ENCODE measurements at places on chromosomes 4 and X.

- DNase-seq, result no peak
Observed at GRCh38 chr4:109699553-109700225, 3.6 kb downstream of the CASP6 start.

GRCh38 chrX:24748196-24748595 is 54.5 kb downstream of the POLA1 start:
- DNase-seq, result no peak

DNA sequence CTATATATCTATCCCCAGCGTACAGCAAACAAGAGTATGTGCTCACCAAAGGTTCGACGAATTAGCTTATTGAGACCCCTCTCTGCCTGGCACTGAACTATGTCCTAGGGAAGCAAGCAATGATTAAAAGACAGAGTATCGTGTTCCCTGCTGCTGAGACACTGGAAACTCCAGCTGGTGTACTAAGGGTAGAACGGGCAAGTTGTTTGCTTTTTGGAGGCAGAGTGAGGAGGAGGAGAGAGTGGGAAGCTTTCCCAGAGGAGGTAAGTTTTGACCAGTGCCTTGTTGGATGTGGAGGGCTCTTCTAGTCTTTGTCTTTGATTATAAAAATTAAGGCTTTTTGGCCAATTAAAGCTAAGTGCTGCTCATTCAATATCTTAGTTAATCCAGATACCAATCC is 61.7 kb downstream of the PJA1 start:
- no peak for DNase-seq

DNA sequence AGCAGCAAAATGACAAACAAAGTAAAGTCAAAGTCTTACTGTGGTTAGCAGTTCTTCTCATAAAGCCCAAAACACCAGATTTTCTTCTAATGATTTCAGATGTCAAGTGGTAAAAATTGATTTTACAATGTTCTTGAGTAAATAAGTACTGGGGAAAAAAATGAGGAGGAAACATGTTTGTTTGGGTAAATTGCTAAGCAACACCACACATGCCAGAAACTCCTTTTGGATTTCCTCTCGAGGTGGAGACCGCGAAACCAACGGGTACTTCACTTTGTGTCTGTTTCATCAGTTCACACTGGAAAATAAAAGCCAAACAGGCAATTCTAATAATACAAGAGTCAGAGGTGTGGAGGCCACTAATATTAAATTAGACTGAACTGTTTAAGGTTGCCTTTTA is 4.6 kb upstream of the PKD2 start:
- DNase-seq, result no peak

DNA sequence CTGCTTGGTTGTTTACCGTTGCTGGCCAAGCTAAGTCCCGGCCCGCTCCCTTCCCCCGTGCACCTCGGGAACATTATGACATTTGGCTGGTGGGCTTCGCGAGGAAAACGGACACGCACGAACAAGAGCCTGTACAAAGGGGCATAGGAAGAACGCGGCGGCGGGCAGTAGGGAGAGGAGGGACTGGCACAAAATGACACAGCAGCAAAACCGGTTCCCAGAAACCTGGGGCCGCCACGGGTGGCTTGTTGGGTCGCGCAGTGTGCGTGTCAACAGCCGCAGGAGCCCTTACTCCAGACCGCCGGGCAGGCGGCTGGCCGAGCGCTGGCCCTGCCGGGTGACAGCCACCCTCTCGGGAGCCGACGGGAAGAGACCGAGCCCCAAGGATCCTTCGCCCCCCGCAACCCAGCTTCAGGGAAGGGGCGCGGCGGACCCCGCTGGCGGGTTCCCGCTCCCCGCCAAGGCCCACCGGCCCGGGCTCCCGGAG is 1.6 kb upstream of the LIN54 start:
- peak; percentile 25 for DNase-seq

DNA sequence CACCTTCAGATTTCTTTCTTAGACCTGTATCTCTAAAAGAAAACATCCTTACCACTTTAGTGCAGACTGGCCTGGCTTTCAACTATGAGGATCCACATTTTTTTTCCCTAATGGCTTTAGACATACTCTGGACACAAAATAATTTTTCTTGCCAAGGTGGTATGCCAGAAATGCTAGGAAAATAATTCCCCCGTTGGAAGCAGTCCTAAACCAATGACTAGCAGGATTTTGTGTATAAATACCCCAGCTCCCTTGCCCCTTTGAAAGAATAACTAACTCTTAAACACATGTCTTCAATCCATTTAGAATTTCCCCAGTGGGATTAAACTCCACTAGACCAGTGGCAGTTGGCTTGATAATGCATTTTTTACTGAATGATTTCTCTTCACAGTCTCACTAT is 500.5 kb upstream of the FTHL17 start:
- DNase-seq, result no peak

- no peak for DNase-seq
Observed at GRCh38 chr4:99624141-99624719, 33.4 kb downstream of the C4orf54 start.

DNA sequence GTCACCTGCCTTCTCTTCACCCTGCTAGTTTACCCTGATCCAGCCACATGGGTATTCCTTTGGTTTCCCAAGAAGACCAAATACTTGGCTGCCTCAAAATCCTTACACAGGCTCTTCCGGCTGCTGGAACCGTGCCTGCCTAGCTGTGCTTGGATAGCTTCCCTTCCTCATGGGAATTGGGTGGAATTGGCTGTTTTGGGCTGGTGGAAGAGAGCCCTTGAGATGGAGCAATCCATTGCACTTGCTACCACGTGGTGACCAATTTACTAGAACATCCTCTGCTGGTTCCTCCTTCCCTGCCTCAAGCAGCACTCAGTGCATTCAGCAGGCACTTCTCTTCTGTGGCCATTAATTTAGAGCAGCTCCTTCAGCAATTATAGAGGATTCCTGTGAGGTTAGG is 119.3 kb upstream of the AP1S2 start:
- no peak for DNase-seq

- DNase-seq, result no peak
Observed at GRCh38 chrX:51608766-51609165, 9.9 kb downstream of the CENPVL3 start.

DNA sequence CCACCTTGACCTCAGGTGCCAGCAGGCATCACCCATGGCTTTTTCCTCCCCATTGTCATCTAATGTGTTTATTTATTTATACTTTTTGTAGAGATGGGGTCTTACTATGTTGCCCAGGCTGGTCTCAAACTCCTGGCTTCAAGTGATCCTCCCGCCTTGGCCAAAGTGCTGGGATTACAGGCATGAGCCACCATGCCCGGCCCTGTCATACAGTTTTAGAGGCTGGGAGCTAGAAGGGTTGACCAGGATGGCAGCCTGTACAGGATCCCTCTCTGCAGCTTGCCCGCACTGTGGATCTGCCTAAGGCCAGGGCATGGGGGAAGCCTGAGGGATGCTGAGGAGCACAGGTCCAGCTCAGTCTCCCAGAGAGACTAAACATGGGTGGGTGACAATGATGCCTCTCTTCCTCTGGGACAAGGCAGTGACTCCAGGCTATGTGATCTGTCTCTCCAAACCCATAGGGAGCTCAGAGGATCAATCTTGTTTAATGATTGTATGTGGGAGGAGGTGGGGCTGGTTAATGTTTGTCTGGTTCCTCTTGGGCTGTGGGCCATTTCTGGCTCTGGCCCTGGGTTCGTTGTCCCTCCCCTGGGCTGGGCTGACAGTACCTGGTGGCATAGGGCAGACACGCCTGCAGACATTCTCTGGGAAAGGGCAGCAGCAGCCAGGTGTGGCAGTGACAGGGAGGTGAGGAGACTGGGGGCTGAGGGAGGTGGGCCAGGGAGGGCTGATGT is 8.3 kb upstream of the GJB1 start:
- DNase-seq, result no peak

DNA sequence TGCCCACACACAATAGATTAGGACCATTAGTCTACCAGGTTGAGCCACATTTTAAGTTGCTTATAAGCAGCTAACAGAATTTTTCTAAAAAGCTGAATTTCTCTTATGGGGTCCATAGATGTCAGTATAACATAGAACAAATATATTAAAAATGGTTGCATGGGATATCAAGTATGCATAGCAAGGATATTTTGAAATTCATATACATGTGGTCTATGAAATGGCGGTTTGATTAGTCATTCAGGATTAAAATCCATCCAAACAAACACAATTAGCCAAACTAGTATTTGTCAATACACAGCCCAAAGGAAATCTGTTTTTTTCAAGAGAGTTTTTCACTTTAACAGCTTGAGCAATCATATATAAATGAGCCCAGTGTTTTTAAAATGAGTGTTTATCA is 33.5 kb upstream of the AMOT start:
- DNase-seq, result no peak

- no peak for DNase-seq
Observed at GRCh38 chr4:99506781-99507180, 4.0 kb upstream of the C4orf17 start.

DNA sequence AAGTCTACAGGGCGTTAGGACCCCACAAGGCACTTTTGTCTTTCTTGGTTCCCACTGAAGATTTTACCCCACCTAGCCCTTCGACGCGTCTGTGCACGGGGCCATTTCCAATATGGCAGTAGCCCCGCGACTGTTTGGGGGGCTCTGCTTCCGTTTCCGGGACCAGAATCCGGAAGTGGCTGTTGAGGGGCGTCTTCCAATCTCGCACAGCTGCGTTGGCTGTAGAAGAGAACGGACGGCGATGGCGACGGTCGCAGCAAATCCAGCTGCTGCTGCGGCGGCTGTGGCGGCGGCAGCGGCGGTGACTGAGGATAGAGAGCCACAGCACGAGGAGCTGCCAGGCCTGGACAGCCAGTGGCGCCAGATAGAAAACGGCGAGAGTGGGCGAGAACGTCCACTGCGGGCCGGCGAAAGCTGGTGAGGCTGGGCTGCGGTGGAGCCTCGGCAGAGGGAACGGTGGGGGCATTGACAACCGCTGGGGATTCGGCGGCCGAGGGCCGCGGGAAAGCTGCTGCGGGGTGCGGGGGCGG is at the start of gene USP11:
Gene USP11 (plus strand): TSS at position 207 of the 530 bp plus-strand sequence. CDS start 35 bp downstream, at position 242.
- DNase-seq, result peak; percentile 71

GRCh38 chr4:19659101-19659500 is 592.6 kb upstream of the SLIT2 start:
- DNase-seq, result no peak

DNA sequence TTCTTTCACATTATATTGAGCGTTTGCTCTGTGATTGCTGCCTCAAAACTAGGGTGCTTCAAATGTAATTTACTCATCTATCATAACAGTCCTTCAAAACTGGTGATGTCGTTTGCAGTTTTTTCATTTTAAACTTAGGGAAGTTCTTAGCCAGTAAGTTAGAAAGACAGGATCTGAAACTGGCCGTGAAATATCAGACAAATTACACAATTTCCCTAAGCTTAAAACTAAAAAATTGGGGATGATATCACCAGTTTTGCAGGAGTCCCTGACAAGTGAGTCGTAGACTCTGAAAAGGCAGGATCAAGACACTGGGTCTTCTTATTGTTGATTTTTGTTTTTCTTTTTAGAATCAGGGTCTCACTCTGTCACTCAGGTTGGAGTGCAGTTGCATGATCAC is 44.8 kb downstream of the MOB1B start:
- DNase-seq, result no peak

DNA sequence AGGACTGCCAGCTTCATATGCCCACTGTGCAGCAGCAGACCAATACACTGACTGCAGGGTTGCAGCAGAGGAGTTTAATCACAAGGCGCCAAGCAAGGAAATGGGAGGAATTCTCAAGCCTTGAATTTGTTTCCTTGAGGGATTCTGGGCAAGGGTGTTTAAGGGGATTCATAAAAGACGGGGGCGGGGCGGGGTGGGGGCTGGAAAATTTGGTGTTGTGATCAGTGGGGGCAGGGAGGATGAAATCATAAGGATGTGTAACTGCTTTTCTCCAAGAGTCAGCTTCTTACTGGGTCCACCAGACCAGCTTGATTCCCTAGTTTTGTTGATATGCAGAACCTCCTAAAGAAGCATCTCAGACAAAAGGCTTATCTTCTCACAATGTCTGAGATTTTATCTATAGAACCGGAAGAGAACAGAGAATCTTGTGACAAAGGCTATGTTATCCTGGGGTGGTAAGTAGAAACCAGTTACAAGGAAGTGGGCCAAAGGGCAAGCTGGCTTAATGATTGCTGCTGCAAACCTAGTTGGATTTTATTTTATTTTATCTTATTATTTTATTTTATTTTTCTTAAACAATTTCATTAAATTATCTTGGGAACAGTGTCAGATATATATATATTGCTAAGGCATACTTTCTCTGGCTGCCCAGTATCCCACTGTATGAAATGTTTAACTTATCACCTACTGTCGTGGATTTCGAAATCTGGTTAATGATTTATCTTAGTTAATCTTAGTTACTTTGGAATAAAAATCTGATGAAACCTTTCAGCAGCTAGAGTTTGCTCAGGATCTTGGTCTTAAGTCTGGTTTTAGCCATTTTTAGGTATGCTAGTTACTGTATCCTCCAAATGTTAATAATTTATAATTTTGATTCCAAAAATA is 276.4 kb downstream of the RPA4 start:
- no peak for DNase-seq

DNA sequence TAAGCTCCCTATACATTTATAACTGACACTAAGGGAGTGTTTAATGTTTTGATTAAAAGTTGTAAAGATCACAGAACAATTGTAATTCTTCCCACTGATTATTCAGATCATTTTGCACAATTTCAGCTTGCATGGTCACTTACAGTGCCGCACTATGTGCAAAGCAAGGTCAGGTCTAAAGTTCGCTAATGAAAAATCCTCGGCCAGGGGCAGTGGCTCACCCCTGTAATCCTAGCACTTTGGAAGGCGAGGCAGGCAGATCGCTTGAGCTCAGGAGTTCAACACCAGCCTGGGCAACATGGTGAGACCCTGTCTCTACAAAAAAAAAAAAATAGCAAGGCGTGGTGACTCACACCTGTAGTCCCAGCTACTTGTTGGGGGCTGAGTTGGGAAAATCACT is 57.0 kb downstream of the PKD2 start:
- no peak for DNase-seq

- DNase-seq, result no peak
Observed at GRCh38 chrX:103441878-103442535, 65.7 kb downstream of the BEX3 start.

- no peak for DNase-seq
Observed at GRCh38 chrX:103437147-103437873, 61.0 kb downstream of the BEX3 start.

DNA sequence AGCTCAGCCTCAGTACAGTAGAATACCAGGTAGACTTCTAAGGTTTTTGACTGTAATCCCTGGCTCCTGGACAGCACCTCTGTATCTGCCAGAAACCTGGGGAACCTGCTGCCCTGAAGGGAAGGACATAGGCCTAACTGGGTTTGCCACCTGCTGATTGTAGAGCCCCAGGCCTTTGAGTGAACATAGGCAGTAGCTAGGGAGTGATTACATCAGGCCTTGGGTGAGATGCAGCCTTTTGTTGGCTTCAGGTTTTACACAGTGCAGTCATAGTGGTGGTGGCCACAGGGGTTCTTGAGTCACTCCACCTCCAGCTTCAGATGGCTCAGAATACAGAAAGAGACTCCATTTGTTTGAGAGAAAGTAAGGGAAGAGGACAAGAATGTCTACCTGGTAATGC is 19.3 kb downstream of the IQCM start:
- DNase-seq, result no peak
